ENCODE measurements at places on chromosomes 13 and 19.

DNA sequence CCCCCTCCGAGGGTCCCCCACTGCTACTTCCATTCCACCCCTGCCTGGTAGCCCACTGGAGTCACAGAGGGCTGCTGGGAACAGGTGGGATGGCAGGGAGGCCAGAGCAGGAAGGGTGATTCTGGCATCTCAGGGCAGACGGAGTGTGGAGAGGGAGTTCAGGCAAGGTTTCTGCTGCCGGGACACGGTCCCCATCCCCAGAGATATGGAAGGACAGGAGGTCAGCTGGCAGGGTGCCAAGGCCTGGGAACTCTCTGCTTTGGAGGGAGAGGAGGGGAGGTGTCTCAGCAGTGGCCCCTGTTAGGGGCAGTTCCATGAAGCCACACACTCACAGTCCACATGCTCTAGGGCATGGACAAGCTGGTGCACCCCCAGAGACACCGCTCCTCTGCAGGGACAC, 68.1 kb downstream of the CHST8 start:
- DNase-seq, result no peak

GRCh38 chr19:40503320-40503695, 36.5 kb downstream of the SPTBN4 start:
- no peak for DNase-seq

- DNase-seq, result no peak
These were observed 258.2 kb upstream of the IRS2 start for GRCh38 chr13:110044551-110045111.

DNA sequence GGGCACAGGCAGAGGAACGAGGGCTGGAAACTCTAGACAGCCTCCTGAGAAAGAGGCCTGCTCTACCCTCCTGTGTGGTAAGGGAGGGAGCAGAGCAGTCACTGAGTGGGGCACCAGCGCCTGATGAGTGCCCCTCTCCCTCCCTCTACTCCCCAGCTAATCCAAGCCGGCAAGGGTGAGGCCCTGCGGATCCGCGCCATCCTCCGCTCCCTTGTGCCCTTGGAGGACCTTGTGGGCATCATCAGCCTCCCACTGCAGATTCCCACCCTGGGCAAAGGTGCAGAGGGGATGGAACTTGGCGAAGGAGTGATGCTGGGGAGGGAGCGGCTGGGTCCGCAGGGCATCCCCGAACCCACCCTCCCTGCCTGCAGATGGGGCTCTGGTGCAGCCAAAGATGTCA, 67.0 kb downstream of the RYR1 start:
- DNase-seq, result no peak

GRCh38 chr13:60417734-60418133, 20.7 kb downstream of the TDRD3 start:
- DNase-seq, result no peak

- no peak for DNase-seq
These were observed 89.5 kb downstream of the ZNF100 start for GRCh38 chr19:21677696-21678418.

DNA sequence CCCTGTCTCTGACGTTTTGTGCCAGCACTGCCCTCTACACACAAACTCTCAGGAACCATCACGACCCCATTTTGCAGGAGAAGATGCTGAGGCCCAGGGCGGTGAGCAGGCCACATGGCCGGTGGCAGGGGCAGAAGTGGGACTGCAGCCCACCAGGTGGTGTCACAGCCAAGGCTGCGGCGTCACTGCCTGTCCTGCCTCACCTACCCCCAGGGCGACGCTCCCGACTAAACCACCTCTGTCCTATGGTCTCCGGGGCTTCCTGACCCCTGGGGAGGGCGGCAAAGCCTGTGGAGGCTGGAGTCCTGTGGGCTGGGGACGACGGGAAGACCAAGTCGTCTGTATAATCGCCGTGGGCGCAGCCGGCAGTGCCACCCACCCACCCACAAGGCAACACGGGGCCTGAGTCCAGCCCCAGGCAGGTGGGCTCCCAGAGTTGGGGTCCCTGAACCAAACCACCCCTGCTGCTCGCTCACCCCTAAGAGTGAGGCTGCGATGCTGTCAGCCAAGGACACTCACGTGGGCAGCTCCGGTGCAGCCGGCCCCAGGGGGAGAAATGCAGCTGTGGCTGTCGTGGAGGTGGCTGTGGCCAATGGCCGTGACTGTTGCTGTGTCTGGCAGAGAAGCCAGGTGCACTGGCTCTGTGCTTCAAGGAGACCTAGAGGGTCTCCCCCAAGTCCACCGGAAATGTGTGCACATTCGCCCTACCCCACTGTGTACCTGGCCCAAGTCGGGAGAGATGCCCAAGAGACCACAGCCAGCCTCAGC, 29.7 kb downstream of the RASA3 start:
- DNase-seq, result no peak

GRCh38 chr19:38656171-38656981, 8.9 kb downstream of the ACTN4 start:
- no peak for DNase-seq

DNA sequence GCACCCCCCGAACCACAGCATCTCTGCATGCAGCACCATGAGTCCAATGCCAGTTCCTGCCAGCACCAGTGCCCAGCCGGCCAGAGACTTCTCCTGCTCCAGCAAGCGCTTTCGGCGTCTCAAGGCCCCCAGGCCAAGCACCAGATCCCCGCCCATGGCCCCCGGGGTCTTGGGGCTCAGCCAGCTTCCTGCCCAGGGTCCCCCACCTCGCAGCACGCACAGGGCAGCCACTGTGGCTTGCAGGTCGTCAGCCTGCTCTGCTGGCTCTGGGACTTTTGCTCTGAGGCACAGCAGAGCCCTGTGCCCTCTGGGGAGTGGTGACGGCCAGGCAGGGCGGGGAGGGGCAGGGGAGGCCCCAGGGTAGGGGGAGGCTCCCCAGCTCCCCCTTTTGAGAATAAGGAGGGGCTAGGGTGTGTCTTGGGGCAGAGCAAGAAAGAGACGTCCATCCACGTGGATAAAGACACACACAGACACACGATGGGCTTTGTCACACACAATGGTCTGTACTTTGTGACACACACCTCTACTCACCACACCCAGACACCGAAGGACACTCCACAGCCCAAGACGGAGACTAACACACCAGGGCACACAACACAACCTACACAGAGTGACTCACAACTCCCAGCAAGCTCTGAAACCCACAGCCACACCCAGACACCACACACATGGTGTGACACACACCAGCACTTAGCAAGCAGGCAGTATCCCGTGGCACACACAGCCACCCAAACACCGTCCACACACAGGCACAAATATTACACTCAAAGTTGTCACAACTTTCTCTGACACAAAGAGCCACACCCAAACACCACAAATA, at the start of gene KCNN4:
TSS of gene KCNN4 (minus strand) at position 268 of the 820 bp plus-strand sequence. CDS start at position 156, 112 bp downstream.
- DNase-seq, result peak; percentile 42

DNA sequence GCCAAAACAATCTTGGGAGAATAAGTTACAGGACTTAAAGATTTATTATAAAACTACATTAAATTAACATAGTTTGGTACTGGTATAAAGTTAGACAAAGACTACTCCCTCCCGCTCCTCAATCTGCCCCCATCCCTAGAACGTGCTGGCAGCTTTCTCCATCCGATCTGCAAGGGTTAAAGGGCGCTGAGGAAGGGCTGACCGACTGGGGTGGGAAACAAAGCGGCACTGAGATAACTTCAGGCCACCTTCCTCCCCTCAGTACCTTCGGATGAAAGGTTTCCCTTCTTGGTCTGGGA, 790 bp upstream of the SUGT1 start:
- no peak for DNase-seq

Data from stimulated activated CD4-positive, alpha-beta T cell treated with anti-CD3 and anti-CD28 coated beads, Interleukin-1b, Interleukin-23, amount 100 ng/mL, for 4 hours (primary cell).